ENCODE measurements at places on chromosomes 7 and 10. TPM values are rescaled to one million over a fixed set of nuclear protein-coding genes. Genes with fewer than 3 reads are reported as not detected.

CALML5 gene
- not detected for total RNA-seq

SPDYE2 gene
- not detected for total RNA-seq

MTERF1 gene
- 7.2 TPM for total RNA-seq

GHRHR gene
- not detected for total RNA-seq

FAM13C gene
- total RNA-seq = 1.7 TPM

Measured in glomerular endothelial cell (primary cell).